RWPE1 (cell line): ENCODE measurements at places on chromosomes 4 and X.

DNA sequence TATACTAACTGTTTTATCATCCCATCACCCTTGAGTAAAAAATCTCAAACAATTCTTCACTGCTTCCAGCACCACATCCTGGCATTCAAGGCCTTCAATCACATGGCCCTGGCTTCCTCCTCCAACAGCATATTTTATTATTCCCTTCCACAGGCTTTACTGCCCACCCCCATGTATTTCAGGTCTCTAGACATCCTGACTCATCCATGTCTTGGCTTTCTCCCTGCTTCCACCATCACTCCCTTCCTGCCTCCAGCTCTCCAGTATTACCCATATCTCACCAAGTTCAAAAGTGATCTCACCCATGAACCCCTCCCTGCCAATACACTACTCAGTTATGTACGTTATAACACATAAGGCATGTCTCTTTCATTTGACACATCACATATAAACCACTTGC is 34.7 kb upstream of the PLAC1 start:
- peak; percentile 15 for DNase-seq

DNA sequence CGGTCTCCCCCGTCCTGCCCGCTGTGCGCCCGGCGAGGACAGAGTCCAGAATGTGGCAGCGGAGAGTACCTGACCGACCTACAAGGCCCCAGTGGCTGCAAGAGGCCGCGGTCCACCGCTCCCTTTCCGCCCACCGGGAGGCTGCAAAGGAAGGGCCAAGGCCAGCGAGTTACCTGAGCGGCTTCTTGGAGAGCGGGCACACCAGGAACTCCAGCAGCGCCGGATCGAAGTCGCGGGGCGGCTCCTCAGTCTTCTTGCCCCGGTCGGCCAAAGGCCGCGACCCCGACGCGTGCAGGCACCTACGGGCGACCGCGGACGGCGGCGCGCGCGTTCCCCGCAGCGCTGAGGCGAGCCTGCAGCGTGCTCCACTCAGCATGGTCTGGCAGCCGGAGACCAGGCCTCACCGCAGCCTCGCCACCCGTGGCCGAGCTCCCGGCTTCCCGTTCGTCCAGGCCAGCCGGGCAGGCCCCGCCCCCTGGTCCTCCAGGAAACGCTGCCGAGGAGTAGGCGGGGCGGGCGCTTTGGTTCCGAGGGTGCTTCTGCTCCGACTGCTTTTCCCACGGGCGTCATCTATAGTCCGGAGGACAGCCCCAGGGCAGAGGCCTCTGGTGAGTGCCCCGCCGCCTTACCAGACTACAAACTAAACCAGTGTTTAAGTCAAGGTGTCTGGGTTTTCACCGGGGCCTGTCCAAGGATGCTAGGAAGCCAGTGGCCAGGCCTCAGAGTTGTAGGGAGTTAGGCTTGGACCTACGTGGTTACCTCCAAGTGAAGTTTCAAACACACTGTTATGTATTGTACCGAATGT is at the start of gene PYURF:
PYURF (minus strand) TSS at position 452 of the 805 bp plus-strand sequence; CDS start at position 376, 76 bp downstream.
- DNase-seq = peak; percentile 86

- no peak for DNase-seq
Measured at GRCh38 chr4:7189475-7190277, 2.7 kb upstream of the SORCS2 start.

GRCh38 chr4:135553213-135553612 is 1351.6 kb upstream of the PABPC4L start:
- no peak for DNase-seq

GRCh38 chr4:84286048-84286447 is 213.0 kb downstream of the NKX6-1 start:
- no peak for DNase-seq

DNA sequence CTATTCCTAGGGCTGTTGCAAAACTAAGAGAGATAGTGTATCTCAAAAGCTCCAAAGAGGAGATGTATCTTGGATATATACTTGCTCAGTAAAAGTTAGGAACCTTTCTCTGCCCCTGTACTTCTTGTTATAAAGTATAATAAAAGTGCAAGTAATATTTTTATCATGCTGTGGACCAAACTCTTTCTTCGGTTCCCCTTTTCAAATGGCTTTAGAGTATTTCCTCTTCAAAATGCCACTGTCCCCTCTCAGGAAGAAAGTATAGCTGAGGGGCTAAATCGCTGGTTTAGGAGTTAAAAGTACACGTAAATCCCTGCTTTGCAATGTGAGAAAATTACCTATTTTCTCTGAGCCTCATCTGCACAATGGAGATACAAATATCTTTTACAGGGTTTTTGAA is 169.1 kb upstream of the FTHL17 start:
- no peak for DNase-seq

- DNase-seq = no peak
Measured at GRCh38 chrX:133046601-133047000, 50.3 kb downstream of the USP26 start.
